ENCODE measurements at places on chromosomes 7 and 10. TPM values are rescaled to one million over a fixed set of nuclear protein-coding genes. Genes with fewer than 3 reads are reported as not detected.

Gene IDE
- 32.3 TPM for total RNA-seq

Gene SFTPA1
- not detected for total RNA-seq

Gene HIP1
- total RNA-seq: 8.2 TPM

- no peak for DNase-seq
- peaks cover 9% of the 10 kb centered on the region for H3K27me3 ChIP-seq
- H3K27ac ChIP-seq: no peak overlapping the region
- no peaks in the 10 kb centered on the region for H3K36me3 ChIP-seq
- H3K4me3 ChIP-seq: no peak overlapping the region
Measured at GRCh38 chr10:75352650-75353049, 48.9 kb downstream of the ZNF503 start.

Gene ITGB1
- total RNA-seq: 117 TPM

GRCh38 chr10:16965740-16966447 lies 148.7 kb upstream of the RSU1 start:
- H3K27ac ChIP-seq: no peak overlapping the region
- no peaks in the 10 kb centered on the region for H3K27me3 ChIP-seq
- H3K4me1 ChIP-seq: peaks cover 17% of the 10 kb centered on the region
- no peak overlapping the region for H3K4me3 ChIP-seq
- no peaks in the 10 kb centered on the region for H3K36me3 ChIP-seq

Gene TM9SF3
- 79.7 TPM for total RNA-seq

Gene PHTF2
- total RNA-seq: 41.2 TPM

- H3K4me1 ChIP-seq: peaks cover 8% of the 10 kb centered on the region
- H3K27ac ChIP-seq: no peak overlapping the region
- no peak for DNase-seq
- H3K4me3 ChIP-seq: no peak overlapping the region
- H3K36me3 ChIP-seq: peaks cover 35% of the 10 kb centered on the region
- H3K27me3 ChIP-seq: no peaks in the 10 kb centered on the region
Measured at GRCh38 chr7:87853237-87853864, 22.8 kb downstream of the SLC25A40 start.

GRCh38 chr10:42997849-42998165 lies 79.1 kb upstream of the RET start:
- no peaks in the 10 kb centered on the region for H3K4me1 ChIP-seq
- H3K4me3 ChIP-seq: no peak overlapping the region
- DNase-seq: no peak
- H3K36me3 ChIP-seq: no peaks in the 10 kb centered on the region

Gene CHST15
- 0.05 TPM for total RNA-seq

Gene ZNF727
- 0.21 TPM for total RNA-seq

Gene PRR15
- total RNA-seq: not detected

DNA sequence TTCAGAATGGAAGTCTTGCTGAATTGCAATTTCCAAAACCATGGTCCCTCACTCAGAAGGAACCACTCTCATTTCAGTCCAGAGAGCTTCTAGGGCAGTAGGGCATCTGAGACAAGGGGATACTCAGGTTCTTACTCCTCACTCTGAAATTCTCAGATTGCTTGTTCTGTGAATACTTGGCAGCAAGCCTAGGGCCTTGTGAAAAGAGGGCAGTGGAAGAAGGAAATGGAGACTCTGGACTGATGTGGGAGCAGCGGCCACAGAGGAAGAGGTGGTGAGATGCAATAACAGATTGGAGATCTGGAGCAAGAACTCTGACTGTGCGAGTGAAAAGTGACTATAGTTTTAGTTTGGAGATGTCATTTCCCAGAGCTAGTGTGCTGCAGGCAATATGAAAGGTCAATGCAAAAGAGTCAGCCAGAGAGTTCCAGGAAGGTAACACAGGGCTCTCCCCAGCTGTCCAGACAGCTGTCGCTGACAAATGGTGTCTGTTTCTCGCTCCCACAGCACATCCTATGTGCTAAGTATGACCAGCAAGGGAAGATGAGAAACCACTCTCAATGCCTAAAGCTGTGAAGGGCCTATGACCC lies 291.6 kb upstream of the KIAA1217 start:
- no peaks in the 10 kb centered on the region for H3K4me1 ChIP-seq
- DNase-seq: no peak
- no peak overlapping the region for H3K4me3 ChIP-seq
- H3K27ac ChIP-seq: no peak overlapping the region
- H3K27me3 ChIP-seq: no peaks in the 10 kb centered on the region
- no peaks in the 10 kb centered on the region for H3K36me3 ChIP-seq

GRCh38 chr7:64990216-64990615 lies 620 bp downstream of the ZNF117 start:
- H3K4me3 ChIP-seq: no peak overlapping the region
- H3K27ac ChIP-seq: no peak overlapping the region
- H3K27me3 ChIP-seq: no peaks in the 10 kb centered on the region
- peaks cover 75% of the 10 kb centered on the region for H3K36me3 ChIP-seq
- DNase-seq: no peak

Gene MRPL43
- total RNA-seq: 50.1 TPM

GRCh38 chr10:63412304-63412703 lies 53.5 kb downstream of the JMJD1C start:
- DNase-seq: no peak
- H3K4me1 ChIP-seq: peaks cover 23% of the 10 kb centered on the region
- H3K36me3 ChIP-seq: peaks cover 1% of the 10 kb centered on the region
- no peak overlapping the region for H3K27ac ChIP-seq
- no peak overlapping the region for H3K4me3 ChIP-seq

- H3K36me3 ChIP-seq: peaks cover 7% of the 10 kb centered on the region
- no peak overlapping the region for H3K27ac ChIP-seq
- no peaks in the 10 kb centered on the region for H3K27me3 ChIP-seq
- no peak overlapping the region for H3K4me3 ChIP-seq
- no peaks in the 10 kb centered on the region for H3K4me1 ChIP-seq
Measured at GRCh38 chr7:64656489-64656888, 9.4 kb upstream of the ZNF107 start.

Gene CRTAC1
- total RNA-seq: not detected

GRCh38 chr7:155709453-155709852 lies 65.0 kb downstream of the RBM33 start:
- DNase-seq: no peak
- H3K36me3 ChIP-seq: peaks cover 37% of the 10 kb centered on the region
- peaks cover 17% of the 10 kb centered on the region for H3K4me1 ChIP-seq
- H3K27ac ChIP-seq: no peak overlapping the region
- H3K27me3 ChIP-seq: no peaks in the 10 kb centered on the region

Gene NPFFR1
- total RNA-seq: 0.02 TPM

DNA sequence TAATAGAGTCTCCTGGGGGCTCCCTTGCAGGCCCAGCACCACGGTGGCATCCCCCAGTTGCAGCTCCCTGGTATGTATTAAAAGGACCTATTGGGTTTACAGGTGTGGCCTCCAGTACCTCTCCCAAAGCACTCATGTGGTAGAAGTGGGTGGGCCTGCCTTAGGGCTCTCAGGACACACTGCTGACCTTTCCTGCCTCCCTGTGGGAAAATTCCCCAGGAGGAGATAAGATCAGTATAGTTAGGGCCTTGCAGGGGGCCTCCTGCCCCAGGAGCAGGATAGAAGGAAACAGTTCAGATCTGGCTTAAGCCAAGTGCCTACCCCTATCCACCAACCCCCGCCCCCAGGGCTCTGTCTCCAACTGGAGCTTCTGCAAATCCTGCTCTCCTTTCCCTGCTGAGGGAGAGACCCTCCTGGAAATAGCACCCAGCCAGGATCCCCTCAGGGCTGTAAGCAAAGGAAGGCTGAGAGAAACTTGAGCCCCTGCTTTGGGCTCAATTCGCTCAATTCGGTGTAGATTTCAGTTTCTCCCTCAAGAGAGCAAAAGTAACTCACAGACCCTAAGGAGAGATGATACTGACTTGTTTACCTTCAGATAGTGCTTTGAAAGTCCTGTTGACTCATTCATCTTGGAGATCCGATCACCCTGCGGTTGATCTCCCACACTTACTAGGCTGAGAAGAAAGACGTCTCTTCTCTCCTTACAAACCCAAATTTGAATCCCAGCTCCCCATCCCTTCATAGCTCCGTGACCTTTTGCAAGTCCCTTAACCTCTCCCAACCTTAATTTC lies 130.6 kb downstream of the WDR11 start:
- no peak for DNase-seq
- H3K27ac ChIP-seq: no peak overlapping the region
- H3K36me3 ChIP-seq: no peaks in the 10 kb centered on the region
- peaks cover 4% of the 10 kb centered on the region for H3K4me1 ChIP-seq

GRCh38 chr10:89837165-89838043 lies 136.0 kb downstream of the KIF20B start:
- H3K4me1 ChIP-seq: peaks cover 14% of the 10 kb centered on the region
- peak overlapping the region; percentile 66 for H3K4me3 ChIP-seq
- H3K27me3 ChIP-seq: peaks cover 2% of the 10 kb centered on the region
- DNase-seq: peak; percentile 50
- no peak overlapping the region for H3K27ac ChIP-seq
- no peaks in the 10 kb centered on the region for H3K36me3 ChIP-seq

Gene PRTFDC1
- 0.36 TPM for total RNA-seq

Gene ZPBP
- not detected for total RNA-seq

- no peak overlapping the region for H3K4me3 ChIP-seq
- no peaks in the 10 kb centered on the region for H3K4me1 ChIP-seq
- H3K36me3 ChIP-seq: no peaks in the 10 kb centered on the region
- DNase-seq: no peak
- H3K27me3 ChIP-seq: no peaks in the 10 kb centered on the region
Measured at GRCh38 chr10:71064413-71065118, 147.8 kb upstream of the UNC5B start.
